ENCODE measurements at places on chromosomes 2 and 18. TPM values are rescaled to one million over a fixed set of nuclear protein-coding genes. Genes with fewer than 3 reads are reported as not detected.

DNA sequence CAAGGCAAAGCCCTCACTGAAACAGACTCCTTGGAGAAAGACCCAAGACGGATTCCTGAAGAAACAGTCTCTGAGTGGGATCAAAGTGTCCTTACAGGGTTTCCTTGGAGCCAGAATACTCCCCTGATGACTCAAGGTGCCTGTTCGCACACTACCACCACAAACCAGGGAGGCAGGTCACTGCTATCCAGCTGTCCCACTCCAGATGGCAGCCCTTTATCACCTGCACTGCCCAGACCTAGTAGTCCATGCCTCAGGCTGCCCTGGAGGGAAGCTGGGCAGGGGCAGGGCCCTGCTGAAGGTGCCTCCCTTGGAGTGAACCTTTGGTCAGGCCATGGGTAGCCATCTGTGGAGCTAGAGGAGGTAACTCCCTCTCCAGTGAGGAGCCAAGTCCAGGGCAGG lies 34.1 kb downstream of the TRABD2A start:
- no peak overlapping the region for H3K27ac ChIP-seq
- H3K4me1 ChIP-seq: peaks cover 16% of the 10 kb centered on the region
- DNase-seq: no peak
- no peaks in the 10 kb centered on the region for H3K36me3 ChIP-seq
- no peak overlapping the region for H3K4me3 ChIP-seq

- no peak overlapping the region for H3K27ac ChIP-seq
- H3K36me3 ChIP-seq: no peaks in the 10 kb centered on the region
- no peak for DNase-seq
- H3K4me1 ChIP-seq: peaks cover 9% of the 10 kb centered on the region
Observed at GRCh38 chr2:151522556-151522955, 112.9 kb downstream of the RIF1 start.

- no peak overlapping the region for H3K4me3 ChIP-seq
- peak; percentile 90 for DNase-seq
Observed at GRCh38 chr2:229901819-229902218, 20.0 kb downstream of the TRIP12 start.

DNA sequence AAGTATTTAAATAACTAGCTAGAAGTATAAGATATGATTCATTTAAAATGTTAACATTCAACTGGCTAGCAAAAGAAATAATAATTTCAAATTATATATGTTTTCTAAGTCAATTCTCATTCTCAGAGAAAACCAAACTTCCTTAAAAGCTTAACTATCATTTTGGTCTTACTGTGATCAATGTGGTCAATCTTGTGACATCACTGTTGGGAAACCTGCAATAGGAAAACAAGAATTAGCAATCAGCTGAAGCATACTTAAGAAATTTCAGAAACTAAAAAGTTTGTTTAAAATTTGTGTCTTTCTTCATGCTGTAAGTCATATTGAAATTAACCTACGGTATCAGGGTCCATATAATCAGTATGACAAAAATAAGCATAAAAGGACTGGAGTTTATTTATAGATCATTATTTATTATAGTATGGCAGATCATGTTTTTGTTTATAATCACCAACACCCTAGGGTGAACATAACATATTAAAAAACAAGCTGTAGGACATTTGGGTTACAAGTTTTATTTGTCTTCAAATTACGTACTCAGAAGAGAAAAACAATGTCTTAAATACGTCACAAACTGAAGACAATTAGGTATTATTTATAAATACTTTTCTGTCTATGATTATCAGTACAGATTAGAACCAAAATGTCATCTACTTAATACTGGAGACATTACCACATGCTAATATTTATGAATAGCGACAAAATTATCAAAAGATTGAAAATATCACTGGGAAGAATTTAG lies 60.5 kb downstream of the BAZ2B start:
- no peaks in the 10 kb centered on the region for H3K27me3 ChIP-seq
- no peak overlapping the region for H3K27ac ChIP-seq

- no peaks in the 10 kb centered on the region for H3K4me1 ChIP-seq
- no peak overlapping the region for H3K4me3 ChIP-seq
- DNase-seq: peak; percentile 26
- peaks cover 2% of the 10 kb centered on the region for H3K36me3 ChIP-seq
Observed at GRCh38 chr2:25294573-25295462, 46.9 kb downstream of the DNMT3A start.

DNA sequence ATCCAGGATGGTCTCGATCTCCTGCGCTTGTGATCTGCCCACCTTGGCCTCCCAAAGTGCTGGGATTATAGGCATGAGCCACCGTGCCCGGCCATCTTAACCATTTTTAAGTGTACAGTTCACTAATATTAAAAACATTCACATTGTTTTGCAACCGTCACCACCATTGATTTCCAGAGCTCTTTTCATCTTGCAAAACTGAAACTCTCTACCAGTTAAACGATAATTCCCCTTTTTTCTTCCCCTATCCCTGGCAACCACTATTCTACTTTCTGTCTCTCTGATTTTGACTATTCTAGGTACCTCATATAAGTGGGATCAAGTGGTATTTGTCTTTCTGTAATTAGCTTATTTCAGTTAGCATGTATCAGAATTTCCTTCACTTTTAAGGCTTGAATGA lies 16.8 kb upstream of the NEUROD1 start:
- no peak for DNase-seq
- H3K4me3 ChIP-seq: no peak overlapping the region
- H3K27me3 ChIP-seq: peaks cover 19% of the 10 kb centered on the region
- H3K36me3 ChIP-seq: no peaks in the 10 kb centered on the region

- H3K27me3 ChIP-seq: peaks cover 37% of the 10 kb centered on the region
- no peak within 1 kb of the TSS for H3K27ac ChIP-seq
- peaks cover 5% of the 10 kb centered on the region for H3K4me1 ChIP-seq
- DNase-seq: peak; percentile 53
- peaks cover 5% of the 10 kb centered on the region for H3K36me3 ChIP-seq
Observed at GRCh38 chr2:230864605-230865306, at the start of gene ITM2C. ITM2C (plus strand) TSS chr2:230864942; CDS start chr2:230865026, 84 bp downstream.

GRCh38 chr2:128435576-128436478 lies 117.2 kb upstream of the HS6ST1 start:
- no peak for DNase-seq
- H3K4me1 ChIP-seq: no peaks in the 10 kb centered on the region
- H3K36me3 ChIP-seq: no peaks in the 10 kb centered on the region
- no peak overlapping the region for H3K4me3 ChIP-seq

DNA sequence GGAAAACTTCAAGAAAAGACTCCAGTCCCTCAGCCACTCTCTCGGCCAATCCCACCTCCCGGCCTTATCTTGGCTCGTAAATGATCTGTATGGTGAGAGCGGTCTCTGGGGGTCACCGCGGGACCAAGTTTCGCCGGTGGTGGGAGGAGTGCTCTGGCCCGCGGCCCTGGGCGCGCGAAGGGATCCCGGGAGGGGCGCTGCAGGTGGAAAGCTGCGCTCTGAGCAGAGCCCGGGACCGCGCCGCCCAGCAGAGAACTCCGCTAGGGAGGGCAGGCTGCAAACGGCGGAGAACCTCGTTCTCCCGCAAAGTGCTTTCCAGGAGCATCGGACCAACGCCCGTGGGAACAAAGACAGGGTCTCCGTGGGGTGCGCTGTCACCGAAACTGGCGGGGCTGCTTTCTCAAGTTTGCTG lies 622 bp downstream of the LRP2 start:
- H3K27ac ChIP-seq: no peak overlapping the region
- no peaks in the 10 kb centered on the region for H3K36me3 ChIP-seq
- no peak for DNase-seq

DNA sequence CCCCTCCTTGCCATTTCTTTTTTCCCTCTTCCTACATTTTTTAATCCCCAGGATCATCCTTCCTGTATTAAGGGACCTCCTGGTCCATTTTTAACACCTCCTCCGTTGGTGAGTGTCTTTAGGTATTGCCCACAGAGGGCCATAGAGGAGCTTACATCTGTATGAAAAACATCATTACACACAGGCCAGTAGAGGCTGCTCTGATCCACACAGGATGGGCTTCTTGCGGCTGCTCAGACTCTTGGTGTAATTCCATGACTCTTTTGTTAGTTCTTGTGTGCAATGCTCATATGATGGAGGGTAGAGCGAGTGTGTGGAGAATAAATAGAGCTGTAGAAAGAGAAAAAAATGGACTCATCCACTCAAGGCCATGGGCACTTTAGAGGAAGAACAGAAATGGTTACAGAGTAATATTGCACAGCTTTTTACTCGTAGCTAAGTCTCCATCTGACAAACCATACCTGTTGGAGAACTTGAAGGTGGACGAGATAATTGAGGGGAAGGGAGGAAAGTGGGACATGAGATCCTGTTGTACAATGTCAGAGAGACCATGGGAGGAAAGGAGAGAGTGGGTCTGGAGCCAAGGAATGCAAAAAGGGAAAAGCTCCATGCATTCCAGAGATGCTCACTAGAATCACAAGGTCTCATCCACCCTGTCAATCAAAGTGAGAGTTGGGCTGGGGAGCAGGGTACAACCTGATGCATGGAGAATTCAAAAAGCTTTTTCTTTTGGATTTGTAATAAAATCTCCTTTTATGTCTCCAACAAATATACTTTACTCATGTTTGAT lies 129.7 kb upstream of the TNP1 start:
- peaks cover 27% of the 10 kb centered on the region for H3K27me3 ChIP-seq
- no peak overlapping the region for H3K27ac ChIP-seq
- no peak overlapping the region for H3K4me3 ChIP-seq
- no peaks in the 10 kb centered on the region for H3K4me1 ChIP-seq
- H3K36me3 ChIP-seq: no peaks in the 10 kb centered on the region
- DNase-seq: no peak

DNA sequence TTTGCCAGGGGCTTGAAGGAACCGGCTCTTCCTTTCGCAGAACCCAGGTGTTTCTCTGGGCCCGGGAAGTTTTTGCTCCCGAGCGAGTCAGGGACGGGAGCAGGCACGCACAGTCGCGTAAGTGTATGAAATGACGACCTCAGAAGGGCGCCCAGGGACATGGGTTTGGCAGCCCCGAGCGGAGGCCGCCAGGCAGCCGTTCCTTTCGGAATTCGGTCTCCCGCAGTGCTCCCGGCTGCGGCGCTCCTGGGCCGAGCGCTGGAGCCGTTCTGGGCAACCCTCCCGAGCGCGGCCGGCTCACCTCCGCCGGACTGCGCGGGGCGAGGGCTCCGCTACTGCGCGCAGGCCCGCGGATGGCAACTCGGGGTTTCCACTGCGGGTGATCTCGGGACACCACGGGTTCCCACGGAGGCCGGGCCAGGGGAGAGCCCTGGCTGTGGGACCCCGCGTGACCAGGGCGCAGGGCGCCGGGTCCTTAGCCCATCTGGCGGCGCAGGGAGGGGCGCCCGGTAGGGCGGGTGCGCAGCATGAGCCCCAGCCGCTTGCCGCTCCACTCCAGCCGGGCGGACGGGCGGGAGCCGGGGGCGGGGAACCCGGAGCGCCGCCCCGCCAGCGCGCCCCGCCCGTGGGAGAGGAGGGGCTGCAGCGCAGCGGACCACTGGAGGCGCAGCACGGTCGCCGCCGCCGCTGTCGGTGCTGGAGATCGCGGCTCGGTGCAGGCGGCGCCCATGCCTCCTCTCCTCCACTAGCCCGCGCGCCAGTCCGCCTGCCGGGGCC lies at the start of gene OSBPL6:
TSS of gene OSBPL6 (plus strand) at position 690 of the 777 bp plus-strand sequence. CDS start 111,673 bp downstream, outside the sequence.
- peaks cover 4% of the 10 kb centered on the region for H3K36me3 ChIP-seq
- peaks cover 21% of the 10 kb centered on the region for H3K4me1 ChIP-seq
- no peaks in the 10 kb centered on the region for H3K27me3 ChIP-seq
- DNase-seq: peak; percentile 84
- H3K4me3 ChIP-seq: peak within 1 kb of the TSS; percentile 87
- no peak within 1 kb of the TSS for H3K27ac ChIP-seq

GRCh38 chr2:33363325-33364298 lies 112.8 kb upstream of the RASGRP3 start:
- H3K4me1 ChIP-seq: no peaks in the 10 kb centered on the region
- peak overlapping the region; percentile 47 for H3K27ac ChIP-seq
- no peak for DNase-seq
- peaks cover 45% of the 10 kb centered on the region for H3K36me3 ChIP-seq
- H3K4me3 ChIP-seq: no peak overlapping the region

DNA sequence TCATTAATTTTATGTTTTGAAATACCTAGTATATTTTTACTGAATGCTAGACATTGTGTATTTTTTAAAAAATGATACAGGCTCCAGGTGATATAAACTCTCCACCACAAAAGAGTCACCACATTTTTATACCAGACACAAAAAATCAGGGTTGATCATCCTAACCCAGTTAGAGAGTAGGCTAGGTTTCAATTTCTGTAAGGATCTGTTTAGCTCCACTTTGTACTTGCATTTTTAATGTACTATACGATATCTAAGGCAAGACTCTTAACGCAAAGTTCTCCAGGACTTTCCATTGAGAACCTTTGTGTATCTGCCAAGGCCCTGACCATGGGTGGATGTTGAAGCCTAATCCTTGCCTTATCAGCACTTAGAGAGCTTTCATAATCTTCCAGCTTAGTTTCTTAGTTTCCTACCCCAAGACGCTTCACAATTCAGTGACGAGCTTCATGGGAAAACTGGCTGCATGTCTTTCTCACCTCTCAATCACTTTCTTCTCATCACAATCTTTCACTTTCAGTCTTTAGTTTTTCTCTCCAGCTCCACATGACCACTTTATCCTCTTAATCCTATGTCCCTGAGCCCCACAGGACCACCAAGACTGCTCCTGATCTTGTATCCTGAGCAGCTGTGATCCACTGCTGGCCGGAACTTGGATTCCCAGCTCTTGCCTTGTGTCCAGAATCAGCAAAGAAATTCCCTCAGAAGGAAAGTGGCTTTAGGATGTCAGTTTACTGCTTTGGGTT lies 635.8 kb downstream of the RNF144A start:
- H3K4me3 ChIP-seq: no peak overlapping the region
- no peak overlapping the region for H3K27ac ChIP-seq
- no peak for DNase-seq
- H3K4me1 ChIP-seq: no peaks in the 10 kb centered on the region
- no peaks in the 10 kb centered on the region for H3K27me3 ChIP-seq

DNA sequence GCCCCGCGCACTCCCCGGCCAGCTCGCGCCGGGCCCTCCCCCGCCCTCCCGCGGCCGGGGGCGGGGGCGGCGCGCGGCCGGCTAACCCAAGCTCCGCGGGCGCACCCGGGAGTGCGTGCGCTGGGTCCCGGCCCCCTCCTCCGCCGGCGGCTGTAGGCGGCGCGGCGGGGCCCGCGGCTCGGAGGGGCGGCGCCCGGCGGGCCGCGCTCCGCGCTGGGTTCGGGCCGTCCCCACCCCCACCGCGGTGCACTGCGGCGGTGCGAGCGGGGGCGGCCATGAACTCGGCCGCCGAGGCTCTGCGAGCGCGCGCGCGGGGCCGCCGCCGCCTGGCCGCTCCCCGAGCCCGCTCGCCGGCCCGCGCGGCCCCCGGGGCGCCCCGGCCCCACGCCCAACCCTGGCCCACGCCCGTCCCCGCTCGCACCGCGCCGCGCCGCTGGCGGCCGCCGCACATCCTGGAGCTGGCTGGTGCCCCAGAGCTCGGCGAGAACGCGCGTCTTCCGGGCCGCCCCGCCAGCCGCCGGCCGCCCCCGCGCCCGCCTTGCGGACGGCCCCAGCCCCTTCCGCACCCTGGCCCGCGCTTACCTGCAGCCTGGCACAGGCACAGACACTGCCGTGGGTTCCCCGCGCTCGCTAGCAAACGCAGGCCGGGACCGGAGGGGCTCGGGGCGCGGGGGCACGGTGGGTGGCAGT lies at the start of gene ZBTB14:
TSS of gene ZBTB14 (minus strand) at position 496 of the 690 bp plus-strand sequence. CDS start 2,480 bp downstream, outside the sequence.
- peaks cover 25% of the 10 kb centered on the region for H3K36me3 ChIP-seq
- peaks cover 19% of the 10 kb centered on the region for H3K27me3 ChIP-seq
- peaks cover 6% of the 10 kb centered on the region for H3K4me1 ChIP-seq
- H3K27ac ChIP-seq: peak within 1 kb of the TSS; percentile 88
- peak within 1 kb of the TSS; percentile 95 for H3K4me3 ChIP-seq
- peak; percentile 49 for DNase-seq

- H3K4me3 ChIP-seq: no peak overlapping the region
- no peaks in the 10 kb centered on the region for H3K4me1 ChIP-seq
- H3K27me3 ChIP-seq: no peaks in the 10 kb centered on the region
- H3K27ac ChIP-seq: no peak overlapping the region
- no peak for DNase-seq
Observed at GRCh38 chr2:229650901-229651300, 63.5 kb downstream of the DNER start.

The SPATA3 gene
- total RNA-seq: not detected

The FBXO36 gene
- 2.2 TPM for total RNA-seq

The PSMA8 gene
- not detected for total RNA-seq

The BMP10 gene
- not detected for total RNA-seq

Data from MCF 10A (cell line).